ENCODE measurements at places on chromosomes 7 and 10.

DNA sequence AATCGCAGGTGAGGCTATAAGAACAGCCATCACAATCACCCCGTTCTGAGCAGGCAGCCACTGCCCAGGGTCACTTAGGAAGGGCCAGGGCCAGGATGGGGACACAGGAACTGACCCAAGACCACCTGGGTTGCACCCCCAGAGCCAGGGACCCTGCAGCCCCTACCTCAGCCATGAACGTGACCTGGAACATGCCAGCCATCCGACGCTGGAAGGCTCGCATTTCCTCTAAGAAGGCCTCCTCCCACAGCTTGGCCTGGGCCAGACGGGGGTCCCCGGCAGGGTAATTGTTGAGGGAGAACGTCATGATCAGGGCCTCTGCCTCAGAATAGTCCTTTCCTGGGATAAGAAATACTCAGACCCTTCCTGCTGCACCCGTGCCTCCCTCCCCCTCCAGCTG, 5.0 kb downstream of the NPC1L1 start:
- DNase-seq: no peak

GRCh38 chr7:35003679-35004303, 33.5 kb downstream of the DPY19L1 start:
- DNase-seq: no peak

- no peak for DNase-seq
Observed at GRCh38 chr10:123270221-123270620, 116.0 kb downstream of the BUB3 start.

DNA sequence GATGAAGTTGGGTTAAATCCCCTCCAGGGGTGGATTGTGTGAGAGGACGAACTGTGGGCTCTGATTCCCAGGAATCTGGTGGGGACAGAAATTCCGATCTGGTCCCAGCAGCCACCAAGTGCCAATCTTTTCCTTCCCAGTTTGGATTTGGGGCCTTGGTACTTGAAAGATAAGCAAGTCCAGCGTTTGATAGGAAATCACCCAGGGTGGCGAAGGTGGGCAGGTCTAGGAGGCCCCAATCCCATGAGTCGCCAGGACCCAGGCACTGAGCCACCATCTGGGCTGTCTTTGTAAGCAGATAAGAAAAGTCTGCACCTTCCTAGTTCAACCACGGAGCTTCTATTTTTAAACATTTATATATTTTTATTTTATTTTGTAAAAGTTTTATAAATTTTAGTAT, 122.6 kb upstream of the LSM8 start:
- no peak for DNase-seq

DNA sequence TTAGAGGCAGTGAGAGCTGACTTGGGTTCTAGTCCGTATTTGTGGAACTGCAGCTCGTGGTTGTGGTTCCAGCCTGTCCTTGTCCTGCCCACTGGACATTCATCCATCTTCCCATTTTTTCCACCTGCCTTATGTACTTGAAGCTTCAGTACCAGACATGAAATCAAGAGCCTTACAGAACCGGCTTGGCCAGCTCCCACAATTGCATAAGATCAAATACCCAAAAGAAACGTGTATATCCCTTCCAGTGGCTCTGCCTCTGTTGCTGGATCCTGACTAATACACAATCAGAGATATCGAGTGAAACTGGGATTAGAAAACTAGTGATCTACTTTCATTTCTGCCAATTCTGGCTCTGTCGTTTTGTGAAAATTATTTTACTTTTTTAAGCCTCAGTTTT, 23.8 kb upstream of the LIPA start:
- no peak for DNase-seq

DNA sequence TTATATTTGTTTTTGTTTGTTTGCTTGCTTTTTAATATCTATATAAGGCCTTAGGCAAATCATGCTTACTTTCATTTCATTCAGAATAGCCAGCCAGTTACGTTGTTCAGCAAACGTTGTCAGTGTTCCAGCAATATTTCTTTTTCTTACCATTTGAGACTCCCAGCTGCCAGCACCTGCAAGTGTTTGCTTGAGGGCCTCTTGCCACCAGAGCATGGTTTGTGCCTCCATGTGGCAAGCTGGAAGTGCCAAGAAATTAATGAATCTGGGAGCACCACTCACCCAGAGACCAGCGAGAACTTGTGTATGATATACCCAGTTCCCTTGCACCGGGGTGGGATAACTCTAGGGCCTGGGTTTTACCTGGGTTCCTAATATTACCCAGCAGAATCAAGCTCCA, 177.1 kb upstream of the CSTF2T start:
- no peak for DNase-seq

- DNase-seq: no peak
Observed at GRCh38 chr10:17905491-17905890, 46.2 kb upstream of the SLC39A12 start.

GRCh38 chr10:112819231-112819630, 130.8 kb upstream of the TCF7L2 start:
- no peak for DNase-seq

GRCh38 chr10:5274795-5275194, 78.2 kb downstream of the AKR1C4 start:
- DNase-seq: no peak

- DNase-seq: no peak
Observed at GRCh38 chr10:119714484-119714816, 11.4 kb upstream of the INPP5F start.

- DNase-seq: no peak
Observed at GRCh38 chr7:80807166-80807900, 111.5 kb downstream of the SEMA3C start.

DNA sequence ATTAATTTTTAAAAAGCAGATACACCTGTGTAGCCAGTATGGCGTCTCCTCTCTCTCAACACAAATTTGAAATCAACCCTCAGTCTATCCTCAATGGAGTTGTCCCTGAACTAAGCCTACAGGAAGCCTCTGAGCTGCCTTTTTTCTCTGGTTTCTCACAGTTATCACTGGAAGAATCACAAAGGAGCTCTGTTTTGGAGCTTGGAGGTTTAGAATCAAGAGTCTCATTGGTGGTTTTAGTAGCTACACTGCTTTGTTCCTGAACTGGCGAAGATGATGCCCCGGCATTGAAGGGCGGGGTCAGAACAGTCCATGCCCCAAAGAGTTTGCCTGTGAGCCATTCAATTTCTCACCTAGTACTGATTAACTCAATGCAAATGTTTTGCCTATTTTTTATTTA, 16.1 kb upstream of the BTRC start:
- DNase-seq: no peak

DNA sequence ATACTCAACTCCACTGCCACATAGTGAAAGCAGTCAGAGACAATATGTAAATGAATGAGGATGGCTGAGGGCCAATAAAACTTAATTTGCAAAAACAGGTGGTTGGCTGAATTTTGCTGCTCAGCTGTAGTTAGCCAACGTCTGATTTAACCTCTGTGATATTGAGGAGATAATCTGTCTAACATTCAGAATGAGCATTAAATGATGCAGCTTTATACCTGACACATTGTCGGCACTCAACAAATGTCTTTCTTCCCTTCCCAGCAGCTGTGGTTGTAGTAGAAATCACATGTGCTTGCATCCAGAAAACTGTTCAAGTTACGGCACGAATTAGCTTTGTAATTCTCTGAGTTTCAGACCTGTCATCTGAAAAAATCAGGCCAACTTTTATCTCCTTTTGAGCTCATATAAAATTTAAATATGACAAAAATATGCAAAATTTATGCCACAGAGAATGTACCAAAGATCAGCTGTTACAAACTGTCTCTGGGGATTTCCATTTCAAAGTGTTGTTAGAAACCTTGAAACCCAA, 1239.7 kb downstream of the GATA3 start:
- no peak for DNase-seq

DNA sequence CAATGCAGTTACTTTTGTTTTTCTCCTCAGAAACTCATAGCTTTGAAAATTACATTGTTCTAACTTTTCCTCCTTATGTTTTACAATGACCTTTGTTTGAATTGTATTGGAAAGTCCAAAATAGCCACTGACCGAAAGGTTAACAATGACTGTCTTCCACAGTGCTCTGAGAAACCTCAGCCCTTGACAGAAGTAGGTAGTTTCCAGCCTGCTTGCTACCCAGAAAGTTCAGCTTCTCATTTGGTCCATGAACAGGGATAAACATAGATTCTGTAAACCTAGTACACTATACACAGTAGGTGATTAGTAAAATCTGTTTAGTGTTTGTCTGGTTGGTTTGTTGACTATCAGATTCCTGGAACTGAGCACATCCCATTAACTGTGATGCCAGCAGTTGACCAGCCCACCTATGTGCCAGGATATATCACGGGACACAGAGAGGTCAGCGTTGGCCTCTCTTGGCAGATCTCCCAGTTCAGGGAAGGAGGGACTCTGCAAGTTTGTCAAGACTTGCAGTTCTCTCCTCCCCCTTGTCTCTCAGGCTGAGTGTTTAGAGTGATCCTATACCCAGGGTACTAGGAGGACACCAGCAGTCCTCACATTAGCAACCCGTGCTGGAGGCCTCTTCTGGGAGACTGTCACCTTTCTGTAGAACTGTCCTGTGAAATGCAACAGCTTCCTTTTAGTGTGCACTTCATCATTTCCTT, 297.6 kb downstream of the ARHGAP12 start:
- DNase-seq: no peak

DNA sequence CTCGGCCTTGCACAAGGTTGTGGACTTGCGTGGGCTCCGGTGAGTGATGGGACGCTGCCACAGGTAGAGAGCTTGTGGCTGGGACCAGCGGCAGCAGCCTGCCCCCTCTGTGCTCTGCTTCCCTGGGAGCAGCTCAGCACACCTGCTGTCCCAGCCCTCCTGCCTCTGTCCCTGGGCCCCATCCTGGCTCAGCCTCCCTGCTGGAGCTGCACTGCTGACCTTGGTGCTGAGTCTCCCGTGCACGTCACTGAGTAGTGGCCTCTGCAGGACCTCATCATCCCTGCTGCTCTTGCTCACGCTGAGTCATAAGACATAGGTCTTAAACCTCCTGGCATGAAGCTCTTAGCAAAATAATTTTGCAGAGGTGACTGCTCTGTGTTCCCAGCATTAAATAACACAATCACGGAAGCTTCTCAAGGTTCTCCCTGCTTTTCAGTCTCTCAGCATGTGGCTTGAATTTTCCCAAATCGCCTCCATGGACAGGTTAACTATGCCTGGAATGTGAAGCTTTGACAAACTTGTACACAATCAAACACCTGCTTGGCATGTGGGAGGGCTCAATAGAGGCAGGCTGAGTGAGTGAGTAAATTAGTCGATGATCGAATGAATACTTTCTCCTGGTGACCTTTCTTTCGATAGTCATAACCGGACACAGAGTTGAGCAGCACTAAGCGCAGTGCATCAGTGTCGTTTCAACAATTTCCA, 63.8 kb upstream of the NPS start:
- no peak for DNase-seq

DNA sequence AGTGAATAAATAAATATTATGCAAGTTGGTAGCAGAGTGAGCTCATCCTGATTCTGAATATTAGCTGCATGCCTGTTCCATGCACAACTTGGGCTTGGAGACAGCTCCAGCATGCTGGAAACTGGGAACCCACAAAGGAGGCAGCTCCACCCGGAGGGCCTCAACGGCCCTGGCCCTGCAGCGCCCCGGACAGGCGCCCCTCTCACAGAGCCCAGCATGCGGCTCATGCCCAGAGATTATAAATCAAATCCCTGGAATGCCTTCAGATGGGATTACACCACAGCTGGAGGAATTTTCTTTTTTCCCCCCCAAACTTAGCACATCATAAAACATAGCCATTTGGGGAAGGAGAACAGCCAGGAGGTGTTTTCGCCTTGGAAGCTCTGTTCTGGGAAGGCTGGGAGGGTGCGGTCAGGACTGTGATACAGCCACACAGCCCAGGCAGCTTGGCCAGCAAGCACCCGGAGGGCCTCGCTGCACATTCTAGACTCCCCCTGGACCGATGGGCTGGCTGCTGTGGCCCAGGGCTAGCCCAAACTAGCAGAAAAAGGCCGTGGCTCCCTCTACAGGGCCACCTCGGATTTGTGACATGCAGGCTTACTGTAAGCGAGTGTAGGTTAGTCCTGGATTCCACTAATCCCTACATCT, 102.4 kb downstream of the PTPN20 start:
- DNase-seq: no peak

GRCh38 chr10:100717166-100717565, 28.2 kb upstream of the PAX2 start:
- DNase-seq: no peak

DNA sequence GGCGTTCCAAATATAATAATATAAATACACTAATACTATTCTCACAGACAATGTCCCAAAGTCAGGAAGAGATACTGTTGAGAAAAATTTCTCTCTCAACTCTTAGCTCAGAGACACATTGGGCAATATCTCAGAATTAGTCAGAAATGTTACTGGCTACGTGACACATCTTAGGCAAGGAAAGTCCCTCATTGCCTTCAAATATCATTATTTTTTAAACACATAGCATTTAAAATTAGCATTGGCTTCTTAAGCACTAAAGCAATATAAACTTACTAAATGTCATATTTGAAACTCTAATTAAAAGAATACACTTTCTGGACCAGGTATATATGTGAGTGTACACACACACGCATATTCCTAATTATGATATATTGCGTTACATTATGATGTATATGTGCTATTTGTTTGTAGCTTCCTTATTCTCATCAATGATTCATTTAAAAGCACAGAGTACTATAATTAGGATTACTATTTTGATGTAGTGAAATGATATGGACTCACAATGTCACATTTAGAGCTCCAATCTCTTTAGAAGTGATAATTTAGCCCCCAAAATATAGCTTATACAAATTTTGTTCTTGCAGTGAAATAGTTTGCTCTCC, 255.8 kb downstream of the TWIST1 start:
- DNase-seq: no peak

DNA sequence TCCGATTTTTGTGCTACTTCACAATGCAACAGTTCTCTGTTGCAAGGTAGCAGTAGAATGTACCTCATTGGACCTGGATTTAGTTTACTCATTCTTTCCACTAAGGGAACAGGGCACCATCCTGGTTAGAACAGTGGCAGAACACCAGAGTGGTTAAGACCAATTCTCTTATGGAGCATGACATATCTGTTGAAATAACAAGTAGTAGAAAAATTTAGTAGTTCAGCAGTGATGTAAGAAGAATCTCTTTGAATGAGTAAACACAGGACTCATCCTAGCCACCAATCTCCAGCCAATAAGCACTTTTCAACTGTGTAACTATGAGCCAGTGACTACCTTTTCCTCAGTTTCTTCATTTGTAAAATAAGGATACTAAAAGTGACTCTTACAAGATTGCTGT, 2.4 kb downstream of the ANKRD22 start:
- no peak for DNase-seq

- no peak for DNase-seq
Observed at GRCh38 chr7:78170815-78171214, 372.2 kb downstream of the PHTF2 start.

DNA sequence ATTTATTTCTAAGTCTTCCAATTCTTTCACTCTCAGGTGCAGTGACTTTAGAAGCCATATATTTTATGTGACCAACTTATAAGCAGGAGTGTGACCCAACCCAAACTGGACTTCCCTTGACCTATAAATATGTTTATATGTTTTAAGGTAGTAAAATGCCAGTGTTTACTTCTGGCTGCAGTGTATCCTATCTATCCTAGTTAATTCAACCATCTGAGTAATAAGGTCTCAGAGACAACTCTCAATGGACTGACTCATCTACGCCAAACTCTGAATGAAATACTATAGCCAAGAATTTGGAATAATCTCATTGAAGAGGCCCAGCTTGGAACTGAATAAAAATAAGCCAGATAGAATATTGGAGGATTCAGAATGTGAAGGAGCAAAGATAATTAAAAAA, 544.5 kb upstream of the SORCS1 start:
- DNase-seq: no peak
